ENCODE measurements at places on chromosomes 5 and 9.

DNA sequence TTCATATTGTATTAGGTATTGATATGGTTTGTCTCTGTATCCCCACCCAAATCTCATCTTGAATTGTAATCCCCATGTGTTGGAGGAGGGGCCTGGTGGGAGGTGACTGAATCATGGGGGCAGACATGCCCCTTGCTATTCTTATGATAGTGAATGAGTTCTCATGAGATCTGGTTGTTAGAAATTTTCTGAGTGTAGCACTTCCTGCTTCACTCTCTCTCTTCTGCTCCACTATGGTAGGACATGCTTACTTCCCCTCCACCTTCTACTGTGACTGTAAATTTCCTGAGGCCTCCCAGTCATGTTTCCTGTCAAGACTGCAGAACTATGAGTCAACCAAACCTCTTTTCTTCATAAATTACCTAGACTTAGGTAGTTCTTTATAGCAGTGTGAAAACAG is 187.4 kb upstream of the SLC24A2 start:
- DNase-seq: peak; percentile 27

DNA sequence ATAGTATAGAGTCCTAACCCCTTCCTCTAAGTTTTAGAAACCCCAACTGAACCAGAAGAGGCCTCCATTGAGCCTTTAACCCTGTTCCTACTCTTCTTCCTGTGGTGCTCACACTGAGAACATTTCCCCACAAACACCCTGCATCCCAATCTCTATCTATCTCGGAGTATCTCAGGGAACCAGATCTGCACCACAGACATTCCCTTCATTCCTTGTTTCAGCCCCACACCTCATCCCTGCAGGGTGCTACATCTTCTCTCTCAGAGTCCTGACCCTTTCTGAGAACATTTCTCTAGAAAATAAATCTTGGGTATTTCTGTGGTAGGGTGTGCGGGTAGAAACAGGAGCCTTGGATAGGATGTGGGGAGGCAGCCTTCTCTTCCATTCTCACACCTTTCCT is 507.8 kb downstream of the PDE4D start:
- no peak for DNase-seq

- DNase-seq: no peak
These were observed 257.1 kb downstream of the AOPEP start for GRCh38 chr9:94983552-94983951.

- DNase-seq: no peak
These were observed 38.3 kb upstream of the TGFBR1 start for GRCh38 chr9:99066571-99066970.

DNA sequence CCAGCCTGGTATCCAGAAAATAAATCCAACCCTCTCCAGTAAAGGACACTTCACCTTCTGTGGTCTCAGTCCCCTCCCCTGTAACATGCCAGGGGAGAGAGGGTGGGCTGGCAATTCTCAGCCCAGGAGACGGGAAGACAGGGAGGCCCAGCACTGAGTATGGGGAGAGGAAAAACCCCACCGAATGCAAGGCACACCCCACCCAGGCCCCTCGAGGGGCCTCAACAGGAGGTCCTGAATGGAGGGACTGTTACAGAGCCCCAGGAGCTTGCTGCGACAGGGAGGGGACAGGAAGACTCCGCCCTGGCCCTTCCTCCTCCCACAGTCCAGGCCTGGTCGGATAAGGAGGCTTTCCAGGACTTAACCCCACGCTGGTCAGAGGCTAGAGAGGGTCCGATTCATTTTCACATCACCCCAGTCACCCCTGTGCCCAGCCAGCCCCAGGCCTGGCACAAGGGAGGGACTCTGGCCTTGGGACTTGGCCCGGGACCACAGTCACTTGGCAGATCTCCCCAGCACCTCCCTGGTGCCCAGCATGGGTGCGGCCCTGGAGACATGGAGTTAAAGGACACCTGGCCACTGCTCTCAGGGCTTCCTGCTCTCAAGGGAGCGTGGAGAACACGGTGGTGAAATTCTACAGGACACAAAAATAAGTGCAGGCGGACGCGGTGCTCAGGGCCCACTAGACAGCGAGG is 44.9 kb upstream of the STXBP1 start:
- DNase-seq: peak; percentile 40

- no peak for DNase-seq
These were observed 42.2 kb upstream of the IZUMO3 start for GRCh38 chr9:24587883-24588282.

- no peak for DNase-seq
These were observed 91.7 kb upstream of the GDNF start for GRCh38 chr5:37931541-37931940.

DNA sequence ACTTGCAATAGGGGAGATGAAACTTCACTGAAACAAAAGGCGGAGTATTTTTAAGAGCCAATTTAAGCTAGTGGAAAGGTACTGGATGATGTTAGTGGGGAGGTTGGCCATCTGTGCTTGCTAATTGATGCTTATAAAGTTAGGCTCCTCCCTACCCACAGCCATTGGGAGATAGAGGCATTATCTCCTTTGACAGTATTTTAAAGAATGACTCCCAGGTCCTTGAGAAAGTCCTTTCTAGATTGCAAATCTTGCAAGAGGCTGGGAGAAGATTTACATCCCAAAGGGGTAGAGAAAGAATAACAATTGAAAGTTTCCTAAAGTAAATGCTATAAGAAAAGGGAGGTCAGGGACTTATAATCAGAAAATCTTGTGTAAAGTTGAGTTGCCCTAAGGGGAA is 282.6 kb downstream of the BRINP1 start:
- no peak for DNase-seq

All from NB4 (cell line).